ENCODE measurements at places on chromosomes 16 and 17.
A peak's percentile ranks its signal among the peaks of the same experiment; 100 is the strongest.

GRCh38 chr16:582614-583331 is 7.1 kb upstream of the RAB40C start:
- no peak for DNase-seq

GRCh38 chr16:14539631-14540030 is 90.4 kb downstream of the PARN start:
- DNase-seq = no peak

- no peak for DNase-seq
Measured at GRCh38 chr16:12020009-12020408, 43.5 kb downstream of the SNX29 start.

GRCh38 chr17:39634384-39634871 is 2.5 kb upstream of the STARD3 start:
- no peak for DNase-seq

DNA sequence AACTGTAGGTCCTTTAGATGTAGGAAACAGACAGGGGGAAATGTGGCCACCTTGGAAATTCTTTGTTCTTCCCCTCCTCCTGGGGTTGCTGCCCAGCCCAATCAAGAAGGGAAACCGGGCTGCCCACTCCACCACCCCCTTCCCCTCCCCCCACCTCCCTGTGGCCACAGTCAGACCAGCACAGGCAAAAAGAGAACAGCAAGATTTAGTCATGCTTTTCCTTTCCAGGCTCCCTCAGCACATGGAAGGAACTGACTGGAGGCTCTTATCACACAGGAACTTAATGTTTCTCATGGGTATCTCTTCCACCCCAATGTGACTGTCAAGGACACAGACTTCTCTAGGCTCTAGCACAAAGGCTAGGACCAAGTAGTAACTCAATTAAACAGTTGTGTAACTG is 3.0 kb upstream of the CCL1 start:
- DNase-seq = no peak

- no peak for DNase-seq
Measured at GRCh38 chr17:65885541-65886312, 306.2 kb downstream of the CEP112 start.

DNA sequence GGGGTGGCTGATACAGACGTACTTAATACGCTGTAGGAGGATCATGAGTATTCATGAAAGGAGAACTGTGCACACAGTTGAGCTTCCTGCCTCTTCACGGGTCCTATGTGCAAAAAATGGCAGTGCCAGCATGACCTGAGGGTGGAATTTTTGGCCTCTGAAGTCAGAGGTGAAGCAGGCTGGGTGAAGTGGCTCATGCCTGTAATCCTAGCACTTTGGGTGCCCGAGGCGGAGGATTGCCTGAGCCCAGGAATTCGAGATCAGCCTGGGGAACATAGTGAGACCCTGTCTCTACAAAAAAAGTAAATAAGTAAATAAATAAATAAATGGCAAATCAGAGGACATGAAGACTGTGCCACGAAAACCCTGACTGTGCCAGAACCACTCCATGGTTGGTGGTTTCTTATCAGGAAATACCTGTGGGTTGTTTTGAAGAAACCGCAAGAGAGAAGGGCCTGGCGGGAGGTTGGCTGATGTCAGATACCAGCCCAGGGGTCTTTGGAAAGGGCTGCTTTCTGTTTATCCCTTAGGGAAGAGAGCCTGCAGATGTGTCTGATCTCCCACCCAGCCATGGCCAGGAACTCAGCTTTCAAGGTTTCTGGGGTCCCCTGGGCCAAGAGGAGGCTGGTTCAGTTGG is 3.4 kb downstream of the ASPSCR1 start:
- no peak for DNase-seq

GRCh38 chr16:4805231-4805630 is 2.8 kb upstream of the ROGDI start:
- no peak for DNase-seq

GRCh38 chr17:77877036-77877435 is 81.5 kb upstream of the TNRC6C start:
- no peak for DNase-seq

DNA sequence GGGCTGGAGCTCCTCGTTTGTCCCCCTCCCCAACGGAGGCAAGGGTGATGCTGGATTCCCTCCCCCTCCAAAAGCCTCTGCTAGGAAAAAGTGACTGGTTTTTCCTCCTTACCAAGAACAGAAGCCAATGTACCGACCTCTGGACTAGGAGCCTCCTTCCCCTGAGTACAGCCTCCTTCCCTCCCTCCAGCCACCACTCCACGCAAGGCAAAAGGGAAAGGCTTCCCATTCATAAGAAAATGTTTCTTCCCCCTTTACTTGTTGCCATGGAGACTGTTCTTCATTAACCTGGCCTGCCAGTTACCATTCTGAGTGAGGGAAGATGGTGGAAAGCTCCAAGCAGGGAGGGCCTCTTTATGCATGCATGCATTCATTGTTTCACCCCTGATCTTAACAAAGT is 4.3 kb upstream of the PIMREG start:
- no peak for DNase-seq

- no peak for DNase-seq
Measured at GRCh38 chr16:73781297-73781696, 515.3 kb upstream of the PSMD7 start.

DNA sequence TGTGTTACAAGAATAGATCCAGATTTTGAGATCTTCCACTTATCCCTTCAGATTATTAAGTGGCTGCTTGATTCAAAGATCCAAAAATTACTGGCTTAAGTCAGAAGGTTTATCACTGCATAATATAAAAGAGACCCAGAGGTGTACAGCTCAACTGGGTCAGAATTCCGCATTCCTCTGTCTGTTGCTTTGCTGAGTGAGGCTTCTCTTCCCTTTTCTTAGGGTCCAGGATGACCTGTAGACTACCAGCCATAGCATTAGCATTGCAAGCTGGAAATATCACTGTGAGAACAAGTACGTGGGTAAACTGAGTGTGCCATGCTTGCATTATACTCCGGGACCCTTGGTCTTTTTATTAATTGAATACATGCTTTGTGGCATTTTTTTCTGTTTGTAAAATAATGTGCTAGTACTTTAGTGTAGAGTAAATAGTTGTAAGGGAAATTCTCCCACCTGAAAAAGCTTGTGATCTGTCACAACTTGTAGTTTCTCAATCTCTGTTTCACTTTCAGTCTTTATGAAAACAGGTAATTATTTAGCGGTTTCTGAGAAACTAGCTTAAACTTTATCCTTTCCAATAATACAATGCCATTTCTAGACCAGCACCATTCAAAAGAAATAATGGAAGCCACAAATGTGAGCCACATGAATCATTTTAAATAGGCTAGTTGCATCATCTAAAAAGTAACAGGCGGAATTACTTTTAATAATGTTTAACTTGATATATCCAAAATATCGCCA is 61.6 kb downstream of the TNRC6C start:
- DNase-seq = no peak

DNA sequence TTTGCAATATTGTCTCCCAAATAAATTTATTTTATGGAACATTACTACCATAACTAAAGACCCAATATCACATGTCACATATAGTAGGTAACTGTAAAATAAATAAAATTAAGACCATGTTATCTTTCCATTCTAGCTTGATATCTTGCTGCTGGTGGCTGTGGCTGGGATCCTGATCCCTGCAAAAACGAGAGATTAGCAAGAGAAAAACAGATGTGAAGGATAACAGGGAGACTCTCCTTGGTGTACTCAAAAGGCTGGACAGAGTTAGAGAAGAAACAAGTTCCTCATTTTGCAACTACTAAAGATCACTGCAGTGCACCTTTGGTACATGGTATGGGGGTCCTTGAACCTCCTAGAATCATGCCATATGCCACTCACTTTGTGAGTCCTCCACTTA is 49.7 kb downstream of the ARHGAP27 start:
- no peak for DNase-seq

- DNase-seq = no peak
Measured at GRCh38 chr16:83623892-83624291, 183.9 kb upstream of the HSBP1 start.

- no peak for DNase-seq
Measured at GRCh38 chr17:37066322-37067255, 117.8 kb downstream of the AATF start.

DNA sequence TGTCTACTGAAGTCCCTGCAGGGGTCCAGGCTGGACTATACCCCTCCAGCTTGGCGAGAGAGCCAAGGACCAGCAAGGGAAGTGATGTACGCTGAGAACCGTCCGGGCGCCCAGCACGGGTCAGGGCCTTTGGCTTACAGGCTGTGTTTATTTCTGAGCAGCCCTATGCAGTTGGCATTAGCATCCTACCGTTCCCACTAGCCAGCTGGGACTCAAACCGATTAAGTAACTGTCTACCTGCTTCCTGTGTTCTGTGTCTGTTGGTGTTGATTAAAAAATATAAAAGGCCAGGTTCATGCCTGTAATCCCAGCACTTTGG is 73.8 kb downstream of the CMIP start:
- DNase-seq = no peak

DNA sequence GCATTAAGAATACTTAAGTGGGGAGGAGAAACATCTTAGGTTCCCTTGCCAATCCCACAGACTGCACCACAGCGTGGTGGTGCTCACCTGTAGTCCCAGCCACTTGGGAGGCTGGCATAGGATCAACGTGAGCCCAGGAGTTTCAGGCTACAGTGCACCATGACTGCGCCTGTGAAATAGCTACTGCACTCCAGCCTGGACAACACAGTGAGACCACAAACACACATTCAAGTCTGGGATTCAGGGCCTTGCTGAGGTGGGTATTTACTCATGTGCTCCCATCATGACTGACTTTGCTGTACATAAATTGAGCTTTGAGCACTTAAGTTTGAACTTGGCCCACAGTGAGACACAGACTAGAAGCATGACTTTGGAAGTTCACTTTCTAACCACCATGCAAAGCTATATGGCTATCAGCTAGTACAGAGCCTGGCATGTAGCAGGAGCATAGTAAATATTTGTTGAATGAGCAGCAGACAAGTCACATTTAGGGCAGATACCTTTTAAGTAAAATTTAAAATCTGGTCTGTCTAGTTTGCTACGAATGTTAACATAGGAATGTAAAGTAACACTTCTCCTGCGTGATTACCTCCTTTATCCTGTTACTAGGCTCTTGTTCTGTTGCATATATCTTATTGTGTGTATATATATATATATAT is 33.5 kb downstream of the CEP95 start:
- DNase-seq = no peak

GRCh38 chr17:51725185-51725584 is 433.3 kb downstream of the CA10 start:
- no peak for DNase-seq

GRCh38 chr17:73990290-73990689 is 213.2 kb upstream of the RPL38 start:
- DNase-seq = no peak

GRCh38 chr16:6643080-6643686 is 689.5 kb upstream of the RBFOX1 start:
- DNase-seq = no peak

DNA sequence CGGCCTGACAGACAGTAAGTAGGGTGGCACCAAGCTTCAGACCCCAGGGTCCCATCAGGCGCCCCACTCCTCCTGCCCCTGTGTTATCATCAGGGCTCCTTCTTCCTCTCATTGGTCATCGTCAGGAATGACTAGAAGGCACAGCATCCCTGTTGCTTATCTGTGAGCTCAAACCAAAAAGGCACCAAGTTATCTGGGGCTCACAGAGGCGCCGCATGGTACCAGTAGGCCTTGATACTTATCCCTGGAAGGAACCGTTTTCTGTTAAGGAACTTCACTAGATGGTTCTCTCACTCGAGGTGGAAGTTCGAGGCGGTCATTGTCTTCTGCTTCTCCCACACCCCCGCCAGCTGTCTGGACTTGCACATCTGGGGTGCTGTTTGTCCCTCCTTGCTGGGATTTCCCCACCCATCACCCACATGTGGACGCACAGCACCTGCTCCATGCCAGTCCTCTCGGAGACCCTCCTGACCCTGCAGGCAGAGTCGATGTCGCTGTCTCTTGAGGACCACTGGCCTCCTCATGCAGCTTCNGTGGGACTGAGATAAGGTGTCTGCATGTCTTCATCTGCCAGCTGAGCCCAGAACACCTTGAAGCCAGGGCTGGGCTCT is 52.1 kb downstream of the METRNL start:
- DNase-seq = no peak

GRCh38 chr17:43016216-43016615 is 6.0 kb downstream of the VAT1 start:
- no peak for DNase-seq

DNA sequence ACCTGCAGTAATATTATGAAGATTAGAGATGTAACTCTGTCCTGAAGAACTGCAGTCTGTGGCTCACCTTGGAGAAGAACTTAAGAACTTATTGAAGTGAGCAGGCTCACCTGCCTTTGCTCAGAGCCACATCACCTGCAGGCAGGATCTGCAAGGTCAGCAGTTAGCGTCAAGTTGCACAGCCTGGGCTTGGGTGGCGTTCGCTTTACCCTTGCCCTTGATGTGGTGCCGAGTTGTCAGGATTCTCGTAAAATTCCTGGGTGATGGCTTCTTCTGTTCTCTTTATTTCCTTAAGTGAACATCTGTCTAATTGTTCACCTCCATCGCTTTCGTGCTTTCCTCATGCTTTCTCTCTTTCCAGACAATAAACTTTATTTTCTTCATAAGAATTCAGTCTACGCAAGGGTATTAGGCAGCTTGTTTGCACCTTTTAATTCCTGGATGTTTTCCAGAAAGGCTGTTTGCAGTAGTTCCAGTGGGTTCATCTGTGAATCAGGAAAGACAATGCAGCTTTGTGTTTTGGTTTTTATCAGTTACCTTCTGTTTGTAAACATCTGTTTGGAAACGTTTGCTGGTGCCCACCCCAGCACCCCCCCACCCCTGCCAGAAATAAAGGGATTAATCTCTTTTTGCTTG is 254.3 kb downstream of the WWOX start:
- DNase-seq = peak; percentile 43

- DNase-seq = no peak
Measured at GRCh38 chr16:81647527-81647926, 131.6 kb upstream of the PLCG2 start.

DNA sequence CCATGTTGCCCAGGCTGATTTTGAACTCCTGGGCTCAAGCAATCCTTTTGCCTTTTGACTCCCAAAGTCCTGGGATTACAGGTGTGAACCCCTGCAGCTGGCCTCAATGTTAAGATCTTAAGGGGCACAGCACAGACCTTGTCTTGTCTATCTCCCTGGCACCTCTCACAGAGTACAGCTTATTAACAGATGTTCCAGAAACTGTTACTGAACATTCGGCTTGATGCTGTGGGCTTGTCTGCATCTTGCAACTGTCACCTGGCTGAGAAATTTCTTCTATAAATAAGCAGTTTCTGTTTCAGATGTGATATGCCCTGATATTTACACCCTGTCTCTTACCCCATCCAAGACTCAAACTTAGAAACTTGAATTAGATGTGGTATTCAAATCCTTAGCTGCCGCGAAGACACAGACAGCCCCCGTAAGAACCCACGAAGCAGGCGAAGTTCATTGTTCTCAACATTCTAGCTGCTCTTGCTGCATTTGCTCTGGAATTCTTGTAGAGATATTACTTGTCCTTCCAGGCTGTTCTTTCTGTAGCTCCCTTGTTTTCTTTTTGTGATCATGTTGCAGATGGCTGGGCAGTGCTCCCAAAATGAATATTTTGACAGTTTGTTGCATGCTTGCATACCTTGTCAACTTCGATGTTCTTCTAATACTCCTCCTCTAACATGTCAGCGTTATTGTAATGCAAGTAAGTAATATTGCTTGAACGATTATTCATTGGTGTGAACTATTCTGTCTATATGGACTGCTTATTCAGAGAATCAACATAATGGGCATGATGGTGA is at the start of gene TNFRSF17:
TSS of gene TNFRSF17 (plus strand) at position 450 of the 791 bp plus-strand sequence. CDS start at position 565, 115 bp downstream.
- no peak for DNase-seq

- no peak for DNase-seq
Measured at GRCh38 chr16:66846266-66846665, 2.1 kb downstream of the CA7 start.
